NK-92 treated with Interleukin-12 subunit alpha and Interleukin-12 subunit beta, amount 100 ng/mL, for 24 hours (cell line): ENCODE measurements at places on chromosomes 7 and 10.

DNA sequence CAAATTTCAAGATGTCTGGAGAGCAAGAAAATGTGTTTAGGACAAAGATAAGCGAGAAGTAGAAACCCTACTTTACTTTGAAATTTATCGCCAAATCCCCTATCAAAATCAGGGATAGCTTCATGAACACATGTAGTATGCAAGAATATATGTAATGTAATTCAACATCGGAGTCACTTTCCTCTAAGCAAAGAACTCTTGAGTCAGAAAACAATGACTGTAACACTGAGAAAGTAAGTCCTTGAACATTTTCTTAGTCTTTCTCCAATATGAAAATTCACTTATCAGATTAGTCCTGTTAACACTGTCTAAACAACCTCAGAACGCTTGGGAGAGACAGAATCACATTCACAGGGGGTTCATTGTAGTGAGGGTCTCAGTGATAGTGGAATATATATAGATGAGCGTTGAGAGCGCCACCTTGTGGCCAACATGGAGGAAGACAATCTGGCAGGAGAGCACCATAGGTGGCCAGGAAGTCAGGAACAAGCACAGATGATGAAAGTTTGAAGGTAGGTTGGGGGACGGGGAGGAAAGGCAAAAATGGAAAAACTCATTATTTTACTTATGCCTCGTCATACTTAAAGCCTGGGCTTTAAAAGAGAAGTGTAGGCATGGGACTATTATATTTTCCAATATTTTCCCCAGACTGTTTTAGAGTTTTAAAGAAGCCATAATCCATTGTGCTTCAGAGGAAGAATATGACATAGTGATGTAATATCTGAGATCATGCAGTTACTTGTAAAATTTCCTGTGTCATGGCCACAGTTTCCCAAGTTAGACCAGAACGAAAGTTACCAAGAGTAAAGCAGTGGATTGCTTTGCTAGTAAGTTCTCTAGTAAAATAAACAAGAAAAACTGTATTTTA, 115.5 kb upstream of the GNAI1 start:
- no peak for DNase-seq

DNA sequence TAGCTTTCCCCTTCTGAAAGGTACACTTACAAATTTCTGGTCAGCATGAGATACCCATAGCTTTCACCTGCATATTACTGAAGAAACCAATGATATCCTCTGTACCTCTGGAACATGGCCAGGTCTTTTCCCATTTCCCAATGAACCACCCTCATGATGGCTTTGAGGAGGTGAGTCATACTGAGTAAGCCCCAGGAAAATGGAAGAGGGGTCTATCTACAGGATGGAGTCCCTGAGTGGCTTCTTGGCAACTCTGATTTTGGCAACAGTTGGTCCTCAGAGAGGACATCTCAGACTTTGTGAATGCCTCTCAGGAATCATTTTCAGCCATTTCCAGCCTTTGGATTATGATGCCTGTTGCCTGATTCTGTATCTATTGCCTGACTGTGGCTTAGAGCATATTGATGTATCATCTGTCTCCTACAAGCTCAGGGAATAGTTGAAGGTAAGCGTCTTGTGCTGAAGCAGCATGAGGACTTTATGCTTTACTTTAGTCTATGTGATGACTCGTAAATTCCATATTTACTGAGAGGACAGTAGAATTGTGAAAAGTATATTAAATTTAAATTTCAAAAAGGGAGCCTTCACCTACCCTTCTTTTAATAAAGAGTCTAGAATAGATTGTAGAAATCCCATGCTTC, 84.7 kb upstream of the DKK1 start:
- DNase-seq = no peak

GRCh38 chr7:82284936-82285519, 158.5 kb downstream of the CACNA2D1 start:
- no peak for DNase-seq

- no peak for DNase-seq
Measured at GRCh38 chr10:132627666-132628531, 90.3 kb downstream of the INPP5A start.

- no peak for DNase-seq
Measured at GRCh38 chr10:26216585-26217395, at the start of gene GAD2. TSS of gene GAD2 (plus strand) at chr10:26216774. CDS start at chr10:26216810, 36 bp downstream.

DNA sequence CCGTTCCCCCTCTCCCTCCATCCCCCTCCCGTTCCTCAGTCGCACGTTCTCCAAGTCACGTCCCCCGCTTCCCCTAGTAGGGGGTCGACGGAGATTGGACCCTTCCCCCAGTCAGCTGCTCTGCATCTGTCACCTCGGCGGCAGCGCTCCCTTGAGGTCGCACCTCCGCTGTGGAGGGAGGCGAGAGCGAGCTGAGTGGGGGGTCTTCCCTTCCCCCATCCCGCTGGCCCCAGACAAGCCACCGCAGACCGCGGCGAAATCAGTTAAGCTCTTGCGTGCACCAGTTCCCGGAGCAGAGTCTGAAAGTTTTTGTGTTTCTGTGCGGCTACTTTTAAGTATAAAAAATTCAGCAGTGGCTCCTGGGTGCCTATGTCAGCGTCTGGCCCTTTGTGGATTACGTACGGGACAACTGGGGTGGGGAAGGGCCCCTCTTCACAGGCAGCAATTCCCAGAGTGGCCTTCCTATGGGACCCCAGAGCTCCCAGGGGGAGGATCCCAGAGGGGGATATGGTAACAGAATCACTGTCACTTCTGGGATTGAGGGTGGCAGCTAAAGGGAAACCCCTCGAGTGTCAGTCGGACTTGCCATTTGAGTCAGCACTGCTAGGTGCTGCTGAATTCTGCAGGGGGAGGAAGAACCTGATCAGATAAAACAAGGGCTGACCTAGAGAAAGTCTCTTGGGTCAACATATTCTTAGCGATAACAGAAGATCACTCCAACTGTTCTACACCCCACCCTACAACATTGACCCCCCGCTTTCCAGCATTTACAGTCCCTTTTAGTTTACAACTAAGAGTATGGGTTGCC, 12.5 kb upstream of the DDIT4 start:
- DNase-seq = peak; percentile 63

DNA sequence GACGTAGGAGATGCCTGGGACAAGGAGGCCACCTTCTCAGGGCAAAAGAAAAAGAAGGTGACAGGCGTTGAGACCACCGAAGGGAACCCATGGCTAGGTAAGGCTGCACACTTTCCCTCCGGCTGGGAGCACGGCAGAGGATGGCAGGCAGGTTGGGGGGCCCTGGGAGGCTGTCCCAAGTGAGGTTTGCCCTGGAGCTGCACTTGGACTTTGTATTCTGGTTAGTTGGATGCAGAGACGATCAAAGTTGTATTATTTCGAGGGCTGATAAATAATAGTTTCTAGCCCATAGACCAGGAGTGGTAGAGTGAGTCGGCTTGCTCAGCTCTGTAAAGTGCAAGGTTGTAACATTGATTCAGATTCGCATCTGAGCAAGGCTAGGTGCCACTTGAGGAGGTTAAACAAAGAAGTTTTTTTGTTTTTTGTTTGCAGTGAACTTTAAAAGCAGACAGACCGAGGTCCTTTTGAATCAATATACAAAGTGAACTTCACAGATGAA, 608 bp downstream of the ENTPD7 start:
- no peak for DNase-seq

- no peak for DNase-seq
Measured at GRCh38 chr7:131197920-131198615, 129.6 kb upstream of the MKLN1 start.

DNA sequence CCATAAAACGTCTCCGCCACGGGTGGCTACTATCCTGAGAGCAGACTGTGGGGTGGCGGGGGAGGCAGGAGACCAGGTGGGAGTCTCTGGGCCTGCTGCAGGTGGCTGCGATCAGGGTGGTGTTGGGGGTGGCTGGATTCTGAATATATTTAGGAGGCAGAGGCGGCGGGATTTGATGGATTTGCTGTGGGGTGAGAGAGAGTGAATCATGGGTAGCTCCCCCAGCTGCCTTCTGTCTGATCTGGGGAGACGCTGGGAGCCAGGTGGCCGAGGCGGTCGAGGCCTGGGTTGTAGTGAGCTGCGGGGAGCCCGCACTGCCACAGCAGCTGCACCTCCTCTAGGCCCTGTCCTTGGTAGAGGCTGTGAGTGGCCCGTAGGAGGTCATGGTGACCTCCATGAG, 48.2 kb upstream of the PFKFB3 start:
- no peak for DNase-seq

- DNase-seq = no peak
Measured at GRCh38 chr7:136230210-136230609, 253.1 kb upstream of the MTPN start.

GRCh38 chr10:129773359-129773990, 190.6 kb downstream of the EBF3 start:
- DNase-seq = no peak

DNA sequence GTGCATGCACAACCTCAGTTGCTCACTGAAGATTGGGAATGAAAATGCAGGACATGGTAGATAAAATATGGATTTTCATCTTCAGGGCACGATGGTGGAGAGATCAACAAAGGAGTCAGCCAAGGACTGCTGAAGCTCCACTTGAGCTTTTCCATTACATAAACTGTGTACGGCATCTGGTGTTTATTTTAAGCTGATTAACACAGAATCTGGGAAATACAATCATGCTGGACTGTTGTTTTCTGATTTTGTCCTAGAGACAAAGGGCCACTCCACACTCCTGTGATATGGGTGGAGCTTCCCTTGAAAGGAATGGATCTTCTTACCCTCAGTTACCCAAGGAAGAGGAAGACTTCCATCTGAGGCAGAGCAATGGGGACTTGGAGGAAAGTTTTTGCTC, 120.6 kb downstream of the SAMD9 start:
- DNase-seq = no peak

DNA sequence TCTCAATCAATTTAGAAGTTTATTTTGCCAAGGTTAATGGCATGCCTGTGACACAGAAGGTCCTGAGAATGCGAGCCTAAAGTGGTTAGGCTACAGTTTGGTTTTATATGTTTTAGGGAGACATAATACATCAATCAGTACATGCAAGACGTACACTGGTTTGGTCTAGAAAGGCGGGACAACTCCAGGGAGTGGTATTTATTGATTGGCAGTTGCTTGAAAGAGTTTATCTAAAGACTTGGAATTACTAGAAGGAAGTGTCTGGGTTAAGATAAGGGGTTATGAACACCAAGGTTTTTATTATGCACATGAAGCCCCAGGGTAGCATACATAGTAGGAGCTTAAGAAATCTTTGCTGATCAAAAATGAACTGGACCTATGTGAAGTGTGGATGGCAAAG, 21.5 kb downstream of the NPVF start:
- DNase-seq = no peak

- no peak for DNase-seq
Measured at GRCh38 chr7:88046839-88047573, 113.0 kb downstream of the ADAM22 start.

- no peak for DNase-seq
Measured at GRCh38 chr7:29527505-29528108, 36.0 kb upstream of the PRR15 start.

DNA sequence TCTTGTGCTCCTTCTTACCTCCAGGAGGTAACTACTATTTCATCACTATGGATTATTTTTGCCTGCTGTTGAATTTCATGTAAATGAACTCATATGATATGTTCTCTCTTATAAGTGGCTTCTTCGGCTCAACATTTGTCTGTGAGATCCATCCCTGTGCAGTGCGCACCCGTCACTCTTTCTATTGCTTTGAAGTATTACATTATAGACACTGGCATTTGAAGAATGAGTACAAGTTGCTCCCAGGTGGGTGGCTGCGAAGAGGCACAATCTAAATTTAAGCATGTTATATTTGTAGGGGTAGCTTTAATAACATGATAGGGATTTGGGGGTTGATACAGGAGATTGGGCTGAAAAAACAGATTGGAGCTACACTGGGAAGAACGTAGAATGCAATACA, 809.7 kb downstream of the CCSER2 start:
- no peak for DNase-seq

- no peak for DNase-seq
Measured at GRCh38 chr7:77202481-77202976, 2.9 kb upstream of the FGL2 start.

DNA sequence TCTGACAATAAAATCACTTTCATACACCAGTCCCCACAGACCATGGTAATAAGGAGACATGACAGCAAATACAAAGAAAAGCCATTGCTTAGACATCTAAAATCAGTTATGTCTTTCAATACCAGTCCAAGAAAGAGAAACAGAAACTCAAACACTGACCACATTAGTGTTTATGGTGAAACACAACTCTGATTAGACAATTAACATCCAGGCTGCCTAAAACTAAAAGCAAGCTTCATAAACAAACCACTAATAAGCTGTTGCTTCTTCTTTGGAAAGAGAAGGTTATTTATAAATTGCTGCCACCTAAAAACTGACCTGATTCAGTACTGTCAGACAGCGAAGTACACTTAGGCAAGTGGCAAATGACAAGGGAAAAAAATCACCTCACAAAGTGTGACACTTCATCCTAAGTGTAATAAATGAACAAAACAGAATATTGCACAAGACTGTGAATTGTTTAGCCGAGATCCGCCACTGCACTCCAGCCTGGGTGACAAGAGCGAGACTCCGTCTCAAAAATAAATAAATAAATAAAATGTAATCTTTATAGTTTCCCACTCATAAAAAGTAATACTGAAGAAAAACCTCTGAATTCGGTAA, 277.4 kb downstream of the PARD3 start:
- no peak for DNase-seq

GRCh38 chr10:17445400-17445998, 8.9 kb downstream of the ST8SIA6 start:
- DNase-seq = no peak

GRCh38 chr10:99628923-99629624, 8.8 kb upstream of the SLC25A28 start:
- no peak for DNase-seq

GRCh38 chr10:102675666-102676533, 31.6 kb downstream of the TRIM8 start:
- no peak for DNase-seq

GRCh38 chr7:157001920-157002818, 8.3 kb downstream of the MNX1 start:
- DNase-seq = no peak

DNA sequence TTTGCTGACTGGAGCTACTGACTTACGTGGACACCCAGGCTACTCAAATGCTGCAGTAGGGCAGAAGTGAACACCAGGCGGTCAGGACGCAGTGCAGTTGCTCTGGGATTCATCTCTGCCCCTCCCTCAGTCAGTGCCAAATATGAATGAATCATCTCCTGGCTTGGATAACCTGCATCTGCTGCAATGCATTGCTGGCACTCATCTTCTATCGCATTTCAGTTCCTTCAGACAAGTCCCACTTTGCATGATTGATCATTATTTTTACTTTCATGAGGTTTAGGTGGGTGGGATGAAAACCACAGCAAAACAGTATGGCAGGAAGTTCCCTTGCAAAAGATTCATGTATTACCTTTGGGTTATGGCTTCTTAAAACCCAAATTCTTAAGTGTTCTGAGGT, 224.6 kb upstream of the NRP1 start:
- no peak for DNase-seq

DNA sequence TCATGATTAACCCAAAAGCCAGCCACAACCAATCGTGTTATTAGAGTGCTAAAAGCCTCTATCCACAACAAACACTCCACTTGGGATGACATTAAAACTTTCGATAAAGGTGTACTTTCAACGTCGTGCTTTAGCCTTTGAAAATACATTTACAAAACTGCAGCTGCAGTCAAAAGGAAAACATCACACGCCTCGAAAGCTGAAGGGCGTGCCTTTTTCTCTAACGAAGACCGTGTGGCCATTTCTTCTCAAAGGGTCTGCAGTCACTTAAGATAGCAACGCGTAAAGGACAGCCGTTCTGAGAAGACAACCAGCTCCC, 1.1 kb downstream of the ARHGAP12 start:
- no peak for DNase-seq
